HFFc6 (cell line): ENCODE measurements at places on chromosomes 5 and 9. TPM values are rescaled to one million over a fixed set of nuclear protein-coding genes. Genes with fewer than 3 reads are reported as not detected.

DNA sequence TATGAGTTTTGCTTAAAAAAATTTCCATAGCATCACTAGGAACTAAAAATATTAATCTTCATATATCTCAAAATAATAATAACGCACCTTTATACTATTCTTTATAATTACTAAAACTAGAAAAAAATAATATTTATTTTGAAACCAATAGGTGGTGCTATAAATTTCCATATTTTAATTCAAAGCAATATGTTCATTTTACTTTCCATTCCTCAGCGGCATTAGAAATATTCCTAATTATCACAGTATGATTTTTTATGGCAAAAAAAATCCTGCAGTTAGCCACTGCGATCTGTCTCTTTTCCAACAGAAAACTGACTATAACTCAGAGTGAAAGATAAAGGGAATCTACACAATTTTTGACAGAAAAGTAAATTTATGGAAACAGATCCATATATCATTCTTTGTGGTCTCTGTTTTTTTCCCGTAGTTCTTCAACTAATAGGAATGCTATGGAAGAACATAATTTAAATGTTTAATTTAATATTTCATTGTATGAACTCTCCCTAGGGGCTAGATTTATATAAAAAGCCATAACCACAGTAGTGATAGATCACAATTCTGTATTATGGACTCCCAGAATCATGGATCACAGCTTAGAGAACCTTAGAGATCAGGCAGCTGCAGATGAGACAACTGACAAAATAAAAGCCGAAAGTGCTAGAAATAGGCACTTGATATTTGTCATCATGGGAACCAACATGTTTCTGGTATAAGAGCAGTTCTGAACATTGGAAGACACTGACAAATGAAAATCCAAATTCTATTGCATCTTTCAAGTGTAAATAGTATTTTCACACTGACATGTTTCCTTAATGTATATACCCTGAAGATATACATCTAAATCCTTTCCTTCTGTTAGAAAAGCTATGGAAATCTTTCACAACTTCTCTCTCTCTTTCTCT lies 167.7 kb upstream of the MPDZ start:
- DNase-seq = no peak

The MOB3B gene
- total RNA-seq = not detected in 3 replicates

The SLF1 gene
- total RNA-seq = 4.4 to 5.5 TPM (median 4.6 TPM) in 3 replicates

The ANKRD34B gene
- total RNA-seq = not detected in 3 replicates

DNA sequence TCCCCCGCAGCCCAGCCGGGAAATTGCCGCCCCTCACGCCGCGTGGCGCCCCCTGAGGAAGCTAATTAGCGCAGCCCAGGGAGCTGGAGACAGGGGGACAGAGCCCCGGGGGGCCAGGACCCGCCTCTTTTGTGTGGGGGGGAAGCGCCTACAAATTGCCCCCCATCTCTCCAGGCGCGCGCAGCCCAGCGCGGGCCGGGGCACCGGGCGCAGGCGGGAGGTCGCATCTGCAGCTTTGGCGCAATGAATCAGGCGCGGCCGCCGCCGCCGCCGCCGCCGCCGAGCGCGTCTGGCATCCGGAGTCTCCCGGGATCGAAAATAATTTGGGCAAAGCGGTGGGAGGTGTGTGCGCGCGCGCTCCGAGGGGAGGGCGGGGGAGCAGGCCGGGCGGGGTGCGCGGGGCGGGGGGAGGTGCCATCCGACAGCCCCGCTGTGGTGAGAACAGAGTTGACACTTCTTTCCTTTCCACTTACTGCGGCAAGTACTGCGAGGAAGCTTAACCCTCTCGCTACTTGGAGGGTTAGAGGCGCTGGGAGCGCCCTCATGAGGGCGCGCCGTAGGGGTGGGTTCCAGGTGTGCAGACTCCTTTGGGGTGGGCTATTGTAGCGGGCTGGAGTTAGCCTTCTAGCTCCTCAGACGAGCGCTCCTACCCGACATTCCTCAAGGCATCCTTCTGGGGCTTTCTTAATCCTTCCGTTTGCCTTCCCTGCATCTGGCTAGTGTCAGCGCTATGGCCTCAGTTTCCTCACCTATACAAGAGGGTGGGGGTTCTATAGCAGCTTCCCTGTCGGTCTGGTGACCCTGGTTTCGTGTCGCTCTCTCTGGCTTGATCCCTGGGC lies 63.1 kb downstream of the CXXC5 start:
- DNase-seq = no peak

The FAM78A gene
- 0.34 to 1.2 TPM (median 0.64 TPM) in 3 replicates for total RNA-seq

The PCDHB3 gene
- 0.26 to 1.8 TPM (median 0.36 TPM) in 3 replicates for total RNA-seq

DNA sequence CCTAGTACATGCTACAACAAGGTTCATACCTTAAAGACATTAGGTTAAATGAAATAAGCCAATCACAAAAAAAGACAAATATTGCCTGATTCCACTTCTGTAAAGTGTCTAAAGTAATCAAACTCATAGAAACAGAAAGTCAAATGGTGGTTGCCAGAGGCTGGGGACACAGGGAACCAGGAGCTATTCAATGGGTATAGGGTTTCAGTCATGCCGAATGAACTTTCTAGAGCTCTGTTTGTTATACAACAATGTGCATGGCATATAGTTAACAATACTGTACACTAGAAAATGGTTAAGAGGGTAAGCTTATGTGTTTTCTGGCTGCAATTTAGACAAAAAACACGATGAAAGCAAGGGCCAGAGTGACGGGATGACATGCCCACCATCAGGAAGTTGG lies 70.8 kb upstream of the EGFLAM start:
- DNase-seq = no peak

The CORO2A gene
- 0.88 and 2.2 TPM in 2 replicates for total RNA-seq

GRCh38 chr9:21710548-21711191 lies 91.8 kb upstream of the MTAP start:
- no peak for DNase-seq

GRCh38 chr5:4555725-4556285 lies 584.3 kb upstream of the ADAMTS16 start:
- DNase-seq = no peak

GRCh38 chr5:132063090-132063911 lies 2.8 kb downstream of the IL3 start:
- DNase-seq = peak; percentile 49

DNA sequence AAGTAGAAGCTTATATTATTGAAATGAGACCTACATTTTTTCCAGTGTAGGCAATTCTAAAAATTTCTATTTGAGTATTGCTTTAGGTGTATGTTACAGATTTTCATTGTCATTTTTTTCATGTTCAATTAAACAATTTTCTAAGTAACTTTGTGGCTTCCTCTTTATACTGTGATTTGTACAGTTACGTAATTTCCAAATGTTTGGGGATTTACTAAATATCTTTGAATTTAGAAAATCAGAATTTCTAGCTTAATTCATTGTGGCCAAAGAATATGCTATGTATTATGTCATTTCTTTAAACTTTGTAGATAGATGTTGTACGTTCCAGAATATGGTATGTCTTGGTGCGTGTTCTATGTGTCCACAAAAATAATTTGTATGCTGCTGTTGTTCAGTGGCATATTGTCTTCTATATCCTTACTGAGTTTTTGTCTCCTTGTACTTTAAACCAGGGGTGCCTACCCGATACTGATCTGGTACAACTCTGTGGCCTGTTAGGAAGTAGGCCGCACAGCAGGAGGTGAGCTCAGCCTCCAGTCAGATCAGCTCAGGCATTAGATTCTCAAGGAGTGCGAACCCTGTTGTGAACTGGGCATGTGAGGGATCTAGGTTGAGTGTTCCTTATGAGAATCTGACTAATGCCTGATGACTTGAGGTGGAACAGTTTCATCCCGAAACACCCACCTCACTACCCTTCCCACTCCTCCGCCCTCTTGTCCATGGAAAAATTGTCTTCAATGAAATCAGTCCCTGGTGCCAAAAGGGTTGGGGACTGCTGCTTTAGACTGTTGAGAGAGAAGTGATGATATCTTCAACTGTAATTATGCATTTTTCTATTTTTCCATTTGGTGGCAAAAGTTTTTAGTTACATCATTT lies 63.5 kb downstream of the UBE2R2 start:
- DNase-seq = no peak

DNA sequence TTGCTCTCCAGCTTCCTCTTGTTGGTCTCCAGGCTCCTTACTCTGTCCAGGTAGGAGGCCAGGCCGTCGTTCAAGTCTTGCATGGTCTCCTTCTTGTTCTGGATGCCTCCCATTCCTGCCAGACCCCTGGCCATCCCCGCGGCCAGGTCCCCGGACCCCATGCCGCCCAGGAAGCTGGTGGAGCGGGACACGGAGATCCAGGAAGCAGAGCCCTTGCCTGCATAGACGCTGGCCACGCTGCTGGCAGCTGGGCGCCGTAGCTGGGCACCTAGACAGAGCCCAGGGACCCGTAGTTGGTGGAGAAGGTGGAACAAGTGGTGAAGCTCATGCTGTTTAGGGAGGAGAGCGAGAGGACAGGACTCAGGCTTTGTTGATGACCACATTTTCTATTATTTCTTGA lies 1584.0 kb upstream of the ACO1 start:
- no peak for DNase-seq

- no peak for DNase-seq
Observed at GRCh38 chr5:114317751-114318150, 44.1 kb upstream of the KCNN2 start.

DNA sequence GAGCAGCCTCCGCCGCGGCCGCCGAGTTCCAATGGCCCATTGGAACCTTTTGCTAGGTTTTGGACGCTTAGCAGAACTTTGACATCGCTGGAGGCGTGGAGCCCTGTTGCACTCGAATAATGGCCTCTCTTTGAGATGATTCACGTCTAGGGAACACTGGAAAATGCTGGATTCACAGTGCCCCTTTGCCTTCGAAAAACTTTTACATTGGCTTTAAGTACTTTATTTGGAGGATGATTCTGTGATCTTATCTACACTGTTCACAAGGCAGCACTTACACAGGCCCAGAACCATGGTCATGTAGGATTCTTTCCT lies 536 bp upstream of the PPIC start:
- peak; percentile 54 for DNase-seq

The FCHO2 gene
- 15.6 to 19.1 TPM (median 15.7 TPM) in 3 replicates for total RNA-seq

The LCN9 gene
- not detected in 3 replicates for total RNA-seq

- DNase-seq = no peak
Observed at GRCh38 chr9:123525424-123525823, 169.4 kb downstream of the CRB2 start.

- no peak for DNase-seq
Observed at GRCh38 chr9:113995963-113996362, 82.1 kb downstream of the AMBP start.

- DNase-seq = no peak
Observed at GRCh38 chr9:131840751-131841702, 101.2 kb upstream of the RAPGEF1 start.
